ENCODE measurements at places on chromosomes 1 and 21.

GRCh38 chr21:15999741-16000140 lies 270.0 kb downstream of the USP25 start:
- no peak for DNase-seq

- DNase-seq: no peak
Observed at GRCh38 chr1:90358448-90358847, 358.7 kb downstream of the BARHL2 start.

GRCh38 chr1:200282497-200283122 lies 127.2 kb downstream of the ZNF281 start:
- no peak for DNase-seq

DNA sequence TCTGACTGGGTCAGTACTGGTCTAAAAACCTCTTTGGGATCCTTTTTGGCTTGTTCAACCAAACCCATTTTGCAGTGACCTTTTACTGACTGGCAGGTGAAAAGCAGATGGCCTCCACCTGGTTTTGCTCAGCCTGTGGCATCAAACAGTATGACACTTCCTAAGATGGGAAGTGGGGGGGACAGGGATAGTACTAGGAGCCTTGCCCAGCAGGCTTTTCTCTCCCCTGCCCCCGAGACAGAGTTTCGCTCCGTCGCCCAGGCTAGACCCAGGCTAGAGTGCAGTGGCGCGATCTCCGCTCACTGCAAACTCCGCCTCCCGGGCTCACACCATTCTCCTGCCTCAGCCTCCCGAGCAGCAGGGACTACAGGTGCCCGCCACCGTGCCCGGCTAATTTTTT lies 18.3 kb downstream of the INTS3 start:
- no peak for DNase-seq

- DNase-seq: no peak
Observed at GRCh38 chr1:242690849-242691609, 166.5 kb upstream of the PLD5 start.

GRCh38 chr21:46116776-46117585 lies 19.1 kb downstream of the COL6A2 start:
- DNase-seq: no peak

DNA sequence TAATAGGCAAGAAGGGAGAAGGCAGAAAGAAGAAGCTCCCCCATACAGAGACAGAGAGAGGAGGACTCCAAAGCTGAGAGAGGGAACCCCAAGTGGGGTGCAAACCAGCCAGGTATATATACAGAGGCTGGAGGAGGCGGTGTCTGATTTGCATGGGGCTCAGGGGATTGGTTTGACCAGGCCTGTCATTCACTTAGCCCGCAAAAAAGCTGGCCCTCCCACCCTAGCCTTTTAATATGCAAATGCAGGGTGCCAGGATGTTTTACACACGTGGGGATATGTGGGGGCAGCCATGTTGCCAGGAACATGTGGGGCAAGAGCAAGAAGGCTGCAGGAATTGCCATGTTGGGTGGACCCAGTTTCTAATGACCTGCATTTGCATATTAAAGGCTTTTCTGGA lies 37.0 kb upstream of the TENT5B start:
- DNase-seq: no peak

DNA sequence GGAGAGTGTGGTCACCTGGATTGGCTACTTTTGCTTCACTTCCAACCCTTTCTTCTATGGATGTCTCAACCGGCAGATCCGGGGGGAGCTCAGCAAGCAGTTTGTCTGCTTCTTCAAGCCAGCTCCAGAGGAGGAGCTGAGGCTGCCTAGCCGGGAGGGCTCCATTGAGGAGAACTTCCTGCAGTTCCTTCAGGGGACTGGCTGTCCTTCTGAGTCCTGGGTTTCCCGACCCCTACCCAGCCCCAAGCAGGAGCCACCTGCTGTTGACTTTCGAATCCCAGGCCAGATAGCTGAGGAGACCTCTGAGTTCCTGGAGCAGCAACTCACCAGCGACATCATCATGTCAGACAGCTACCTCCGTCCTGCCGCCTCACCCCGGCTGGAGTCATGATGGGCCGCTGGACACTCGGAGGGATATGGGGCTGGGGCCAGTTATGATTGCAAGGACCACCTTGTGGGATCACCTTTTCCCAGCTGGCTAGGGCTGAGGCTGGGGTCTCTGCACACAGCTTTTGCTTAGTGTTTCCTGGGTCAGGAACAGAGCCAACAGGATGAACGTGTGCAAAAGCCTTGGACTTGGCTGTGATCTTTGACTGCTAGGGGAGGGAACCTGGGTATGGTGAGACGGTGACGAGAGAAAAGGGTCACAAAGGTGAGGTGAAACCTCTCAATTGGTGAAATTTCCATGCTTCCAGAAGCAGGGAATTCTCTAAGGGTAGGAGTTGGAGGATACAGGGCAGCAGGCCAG lies 4.3 kb upstream of the GNAI3 start:
- no peak for DNase-seq

DNA sequence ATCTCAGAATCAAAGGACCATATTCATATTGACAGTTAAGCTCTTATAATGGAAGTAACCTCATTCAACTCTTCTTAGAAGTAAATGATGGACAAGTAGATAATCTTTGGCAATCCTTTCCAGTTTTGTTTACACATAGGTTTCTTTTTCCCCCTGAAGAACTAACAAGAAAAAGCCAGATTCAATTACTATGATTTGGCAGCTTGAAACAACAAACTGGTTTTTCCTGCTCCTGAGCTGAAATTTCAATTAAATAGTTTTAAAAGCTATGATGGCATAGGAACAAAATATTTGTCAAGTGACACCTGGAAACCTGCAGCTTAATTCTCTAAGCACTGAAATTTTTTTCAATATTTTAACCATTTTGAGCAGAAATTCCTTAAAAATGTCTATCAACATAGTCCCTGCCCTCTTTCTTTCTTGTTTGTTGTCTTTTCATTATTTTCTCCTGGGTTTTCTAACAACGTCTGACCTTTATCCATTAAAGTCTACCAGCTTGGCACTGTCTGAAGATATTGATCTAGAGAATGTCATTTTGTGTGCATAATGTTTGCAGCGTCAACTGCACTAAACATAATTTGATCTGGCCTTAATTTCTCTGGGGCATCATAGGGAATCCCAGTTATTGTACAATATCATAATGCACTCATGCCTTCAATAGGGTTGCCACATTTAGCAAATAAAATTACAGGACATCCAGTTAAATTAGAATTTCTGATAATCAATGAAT lies 4.0 kb upstream of the SLC35A3 start:
- DNase-seq: no peak

GRCh38 chr1:156666862-156667609 lies 10.2 kb downstream of the NES start:
- DNase-seq: no peak

GRCh38 chr1:35032384-35032739 lies 617 bp upstream of the ZMYM6 start:
- no peak for DNase-seq

- peak; percentile 14 for DNase-seq
Observed at GRCh38 chr1:195663549-195664280, 944.5 kb downstream of the KCNT2 start.

- no peak for DNase-seq
Observed at GRCh38 chr1:154225370-154225769, 4.6 kb downstream of the UBAP2L start.

- no peak for DNase-seq
Observed at GRCh38 chr1:14592004-14592631, 6.4 kb upstream of the KAZN start.

- no peak for DNase-seq
Observed at GRCh38 chr1:16393570-16394521, 26.8 kb downstream of the SZRD1 start.

DNA sequence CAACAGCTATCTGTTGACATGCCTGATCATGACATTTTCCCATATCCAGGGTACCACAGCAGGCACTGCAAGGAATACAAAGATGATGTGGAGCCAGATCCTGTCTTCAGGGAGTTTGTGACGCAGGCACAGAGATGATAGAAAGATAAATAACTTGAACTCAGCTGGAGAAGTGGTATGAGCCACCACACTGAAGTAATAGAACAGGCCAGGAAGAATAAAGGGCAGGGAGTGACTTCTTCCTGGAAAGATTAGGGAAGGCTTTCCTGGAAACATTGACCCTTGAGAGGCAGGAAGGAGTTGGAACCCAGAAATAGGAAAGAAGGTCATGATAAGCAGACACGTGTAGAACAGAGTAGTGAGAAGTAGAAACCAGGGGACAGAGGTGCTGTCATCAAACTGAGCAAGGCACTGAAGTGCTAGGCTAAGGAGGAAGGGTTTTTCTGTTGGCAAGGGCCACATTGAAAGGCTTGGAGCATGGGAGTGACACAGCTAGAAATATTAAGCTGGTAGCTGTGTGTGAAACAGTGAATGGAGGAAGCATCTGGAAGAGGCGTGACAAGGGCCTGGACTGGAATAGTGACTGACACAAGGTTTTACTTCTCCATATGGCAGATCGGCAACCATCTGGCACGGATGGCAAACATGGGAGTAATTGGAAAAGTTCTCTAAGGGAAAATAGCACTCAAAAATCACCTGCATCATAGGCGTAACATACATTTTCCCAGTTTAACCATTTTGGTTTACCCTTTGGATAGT lies 68.4 kb downstream of the AK5 start:
- DNase-seq: no peak

- DNase-seq: no peak
Observed at GRCh38 chr1:167198518-167199133, 22.1 kb upstream of the POU2F1 start.

DNA sequence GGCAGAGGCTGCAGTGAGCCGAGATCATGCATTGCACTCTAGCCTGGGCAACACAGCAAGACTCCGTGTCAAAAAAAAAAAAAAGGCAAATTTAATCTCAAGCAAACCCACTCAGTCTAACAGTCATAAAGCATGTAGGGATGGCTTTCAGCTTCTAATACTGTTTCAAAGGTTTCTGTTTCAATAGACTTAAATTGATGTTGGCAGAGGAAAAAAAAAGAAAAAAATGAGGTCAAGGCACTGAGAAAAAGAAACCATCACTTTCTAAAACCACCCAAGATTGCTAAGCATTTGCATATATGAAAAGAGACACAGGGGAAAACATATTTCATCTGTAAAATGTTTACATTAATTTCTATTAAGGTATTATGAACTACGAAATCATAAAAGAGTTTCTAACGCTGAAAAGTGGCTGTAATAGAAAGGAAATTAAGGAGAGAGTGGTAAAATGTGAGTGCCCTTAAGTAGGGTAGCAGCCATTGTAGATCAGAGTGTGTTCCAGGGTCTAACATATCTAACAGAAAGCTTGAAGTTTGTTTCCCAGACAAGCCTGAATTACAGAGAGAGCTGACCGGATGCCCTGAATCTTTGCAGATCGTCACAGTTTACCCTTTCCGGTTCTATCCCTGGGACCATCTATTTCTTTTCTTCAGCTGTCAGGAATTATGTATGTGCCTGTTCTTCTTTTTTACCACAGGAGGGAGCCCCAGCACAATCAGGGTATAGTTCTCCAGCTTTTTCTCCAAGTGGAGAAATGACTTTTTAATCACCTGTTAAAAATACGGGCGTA lies 70.0 kb downstream of the PLD5 start:
- peak; percentile 67 for DNase-seq

GRCh38 chr1:154221278-154222001 lies 685 bp downstream of the UBAP2L start:
- DNase-seq: peak; percentile 21

GRCh38 chr1:224170748-224171478 lies 12.1 kb upstream of the DEGS1 start:
- DNase-seq: no peak

GRCh38 chr1:223147873-223148272 lies 4.8 kb upstream of the TLR5 start:
- no peak for DNase-seq

- no peak for DNase-seq
Observed at GRCh38 chr21:39392981-39393380, 44.1 kb upstream of the HMGN1 start.

GRCh38 chr1:31099293-31100032 lies 33.9 kb upstream of the PUM1 start:
- DNase-seq: no peak

DNA sequence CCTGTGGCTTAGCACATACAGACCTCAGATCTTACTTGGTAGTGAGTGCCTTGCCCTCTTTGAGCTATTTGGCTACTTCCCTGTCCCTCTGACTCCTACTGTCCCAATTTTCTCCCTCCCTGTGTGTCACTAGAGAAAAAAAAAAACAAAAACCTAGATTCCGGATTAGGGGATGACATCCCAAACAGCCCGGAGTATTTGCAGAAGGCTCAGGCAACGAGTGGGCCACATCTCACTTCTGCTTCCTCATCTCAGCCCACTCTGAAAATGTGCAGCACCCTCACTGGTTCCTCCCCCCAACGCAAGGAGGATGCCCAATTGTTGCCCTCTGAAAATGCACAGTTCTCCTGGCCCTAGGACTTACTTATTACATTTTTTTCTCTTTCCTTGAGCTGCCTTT lies 4.9 kb downstream of the NHLH1 start:
- DNase-seq: no peak

DNA sequence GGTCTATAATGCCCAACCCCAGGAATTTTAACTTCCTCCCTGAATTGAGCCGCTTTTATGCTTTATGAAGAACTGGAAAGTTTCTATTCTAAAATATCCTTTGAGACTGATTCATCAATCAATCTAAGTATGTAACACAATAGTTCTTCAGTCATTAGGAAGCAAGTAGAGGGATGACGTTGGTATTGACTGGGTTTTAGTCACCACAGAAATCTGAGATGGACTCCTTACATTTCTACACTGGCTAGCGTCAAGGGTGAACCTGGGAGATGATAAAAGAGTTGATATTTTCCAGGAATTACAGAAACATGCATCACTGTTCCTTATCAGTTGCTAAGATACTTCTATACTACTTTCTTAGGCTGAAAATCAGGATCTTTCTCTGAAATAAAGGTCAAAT lies 308.0 kb downstream of the HMCN1 start:
- peak; percentile 24 for DNase-seq

GRCh38 chr1:62395291-62395690 lies 41.6 kb upstream of the USP1 start:
- DNase-seq: peak; percentile 44

DNA sequence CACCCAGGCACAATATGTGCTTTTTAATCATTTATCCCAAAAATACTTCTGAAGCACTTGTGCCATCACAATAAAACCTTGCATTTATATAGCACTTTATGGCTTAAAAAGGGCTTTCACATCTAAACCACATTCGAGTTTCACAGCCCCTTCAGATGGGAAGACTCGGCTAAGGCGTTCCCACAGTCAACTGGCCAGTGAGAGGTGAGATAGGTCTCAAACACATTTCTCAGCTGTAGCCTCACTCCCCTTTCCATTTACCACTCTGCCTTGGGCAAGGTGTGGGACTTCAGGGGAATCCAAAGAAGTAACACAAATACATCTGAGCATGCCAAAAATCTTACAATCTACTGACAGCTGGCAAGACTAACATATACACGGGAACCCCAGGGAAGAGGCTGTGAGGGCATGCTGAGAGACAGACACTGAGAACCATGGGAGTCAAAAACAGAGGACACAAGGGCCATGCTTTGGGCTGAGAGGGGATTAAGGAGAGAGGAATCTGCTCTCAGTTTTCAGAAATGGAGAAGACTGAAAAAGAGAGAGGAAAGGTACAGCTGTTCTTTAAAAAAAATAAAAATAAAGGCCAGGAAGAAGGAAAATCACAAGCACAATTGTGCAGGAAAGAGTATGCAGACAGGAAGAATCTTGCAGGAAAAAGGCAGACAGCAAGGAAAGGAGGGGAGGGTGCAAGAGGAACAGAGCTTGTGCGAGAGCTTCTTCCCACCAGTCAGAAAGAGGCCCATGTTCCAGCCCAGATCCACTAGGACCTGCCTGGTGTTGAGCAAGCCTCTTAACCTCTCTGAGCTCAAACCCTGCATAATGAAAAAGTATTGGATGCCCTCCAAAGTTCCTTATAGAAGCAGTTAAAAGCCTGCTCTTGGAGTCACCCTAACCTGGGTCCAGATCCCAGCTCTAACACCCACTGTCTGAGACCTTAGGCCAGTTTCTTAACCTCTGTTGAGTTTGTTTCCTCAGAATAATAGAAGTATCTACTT lies 73.5 kb downstream of the JAK1 start:
- DNase-seq: no peak
